Right hindlimb (tissue), 1 donor: ENCODE measurements at places on chromosomes 7 and 10.

GRCh38 chr7:17608114-17608833 lies 309.8 kb downstream of the AHR start:
- DNase-seq, result no peak

GRCh38 chr10:98255146-98255877 lies 12.7 kb downstream of the LOXL4 start:
- no peak for DNase-seq

- DNase-seq, result no peak
Measured at GRCh38 chr7:98265841-98266271, 13.8 kb upstream of the TECPR1 start.

- no peak for DNase-seq
Measured at GRCh38 chr10:10658172-10658785, 359.4 kb upstream of the CELF2 start.

GRCh38 chr10:25522946-25523608 lies 348.3 kb downstream of the GPR158 start:
- DNase-seq, result no peak
